Motor neuron (in vitro differentiated cells): ENCODE measurements at places on chromosomes 4 and X.
A peak's percentile ranks its signal among the peaks of the same experiment; 100 is the strongest.

DNA sequence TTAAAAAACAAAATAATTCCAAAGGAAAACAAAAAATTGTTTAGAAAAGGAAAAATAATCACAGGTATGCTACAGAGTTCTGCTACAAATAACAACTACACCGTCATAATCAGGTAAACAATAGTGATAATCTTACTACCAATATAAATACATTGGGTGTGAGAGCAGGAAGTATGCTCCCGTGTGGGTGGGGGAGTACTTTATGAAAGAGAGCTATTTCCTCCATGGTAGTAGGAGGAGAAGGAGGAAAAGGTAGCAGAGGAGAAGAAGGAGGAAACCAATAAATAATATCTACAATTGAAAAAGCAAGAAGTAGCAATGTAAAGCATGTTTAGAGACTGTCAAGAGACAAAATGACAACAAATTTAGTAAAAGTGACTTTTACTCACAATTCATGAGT lies 35.1 kb downstream of the TEC start:
- ATAC-seq: no peak

- ATAC-seq: no peak
Observed at GRCh38 chr4:140048419-140048995, 105.5 kb downstream of the MAML3 start.

DNA sequence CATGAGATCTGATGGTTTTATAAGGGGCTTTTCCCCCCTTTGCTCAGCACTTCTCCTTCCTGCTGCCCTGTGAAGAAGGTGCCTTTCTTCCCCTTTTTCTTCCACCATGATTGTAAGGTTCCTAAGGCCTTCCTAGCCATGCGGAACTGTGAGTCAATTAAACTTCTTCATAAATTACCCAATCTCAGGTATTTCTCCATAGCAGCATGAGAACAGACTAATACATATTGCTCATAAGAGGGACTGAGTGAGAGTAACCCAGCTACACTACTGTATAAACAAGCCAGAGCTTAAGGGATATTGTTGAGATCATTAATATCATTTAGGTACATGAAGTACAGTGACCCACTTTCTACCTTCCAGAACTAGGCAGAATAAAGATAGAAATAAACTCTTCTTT lies 102.9 kb downstream of the TEX13A start:
- ATAC-seq: no peak

DNA sequence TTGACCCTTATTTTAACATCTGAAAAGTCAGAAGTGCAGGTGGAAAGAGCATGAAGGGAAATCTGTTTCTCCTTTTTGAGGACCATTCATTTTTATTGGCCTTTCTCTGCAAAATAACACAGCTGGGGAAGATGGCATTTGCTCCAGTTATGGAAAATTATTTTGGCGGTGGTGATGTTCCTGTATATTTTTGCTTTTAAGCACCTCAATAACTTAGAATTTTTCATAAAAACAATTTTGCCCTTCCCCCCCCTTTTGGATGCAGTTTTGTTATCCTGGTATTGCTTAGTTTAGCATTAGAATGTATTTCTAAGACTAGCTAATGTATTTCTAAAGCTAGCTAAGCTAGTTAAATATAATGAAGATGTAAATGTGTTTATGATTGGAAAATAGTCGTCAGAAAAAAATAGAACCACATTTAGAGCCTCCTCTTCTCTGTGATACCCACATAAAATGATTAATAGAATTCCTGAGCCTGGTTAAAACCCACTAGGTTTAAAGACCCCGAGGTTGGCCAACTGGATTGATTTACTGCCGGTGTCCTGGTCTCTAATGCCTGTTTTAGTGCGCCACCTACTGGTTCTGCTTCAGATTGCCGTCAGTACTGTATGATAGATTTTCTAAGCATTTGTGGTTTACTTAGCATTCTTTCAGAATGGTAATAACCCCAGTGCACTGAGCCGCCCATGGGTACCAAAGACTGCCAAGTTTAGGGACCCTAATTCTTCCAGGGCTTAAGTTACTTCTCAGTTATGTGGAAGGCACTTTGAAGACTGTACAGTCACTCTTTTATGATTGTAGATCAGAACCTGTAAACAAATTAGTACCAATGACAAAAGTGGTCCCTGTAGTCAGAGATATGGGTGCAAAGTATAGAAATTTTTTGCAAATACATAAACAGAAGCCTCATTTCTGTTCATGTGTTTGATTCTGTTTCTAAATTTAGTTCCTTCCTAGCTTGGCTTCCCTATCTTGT lies 11.4 kb downstream of the KLF3 start:
- peak; percentile 2 for ATAC-seq

DNA sequence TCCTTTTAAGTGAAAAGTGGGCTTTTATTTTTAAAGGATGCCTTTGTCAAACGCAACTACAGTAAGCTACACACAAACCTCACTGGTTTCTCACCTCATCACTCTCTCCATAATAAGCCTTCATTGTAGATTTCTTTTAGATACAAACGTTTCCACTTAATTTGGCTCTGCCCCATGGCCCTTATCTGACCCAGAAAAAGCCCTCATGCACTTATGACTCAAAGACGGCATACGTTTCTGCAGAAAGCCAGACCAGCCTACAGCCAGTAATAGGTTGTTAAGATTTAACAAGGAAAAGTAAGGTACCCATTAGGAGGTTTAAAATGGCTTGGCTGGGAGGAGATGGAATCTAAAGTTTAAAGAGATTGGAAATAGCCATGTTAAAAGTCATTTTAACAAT lies 914.6 kb upstream of the INTU start:
- ATAC-seq: no peak

DNA sequence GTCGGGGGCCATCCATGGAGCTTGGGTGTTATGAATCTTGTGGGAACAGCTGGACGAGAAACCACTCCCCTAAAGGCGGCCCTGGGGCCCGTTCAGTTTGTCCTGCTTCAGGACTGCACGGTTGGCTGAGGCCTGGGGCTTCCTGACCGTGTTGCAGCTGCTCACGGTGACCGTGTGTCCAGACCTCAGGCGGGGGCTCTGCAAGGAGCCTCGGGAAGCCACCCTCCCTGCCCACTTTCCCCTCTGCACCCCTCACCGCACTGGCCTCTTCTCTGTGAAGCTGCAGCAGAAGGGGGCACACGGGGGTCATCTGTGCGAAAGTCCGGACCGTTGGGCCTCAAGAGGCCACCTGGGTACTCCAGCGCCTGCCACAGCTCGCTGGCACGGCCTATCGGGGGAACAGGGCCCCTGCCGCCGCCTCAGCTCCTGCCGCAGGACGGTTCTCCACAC lies 29.4 kb downstream of the UVSSA start:
- no peak for ATAC-seq

- ATAC-seq: no peak
Observed at GRCh38 chr4:74897386-74897785, 35.5 kb upstream of the PARM1 start.

DNA sequence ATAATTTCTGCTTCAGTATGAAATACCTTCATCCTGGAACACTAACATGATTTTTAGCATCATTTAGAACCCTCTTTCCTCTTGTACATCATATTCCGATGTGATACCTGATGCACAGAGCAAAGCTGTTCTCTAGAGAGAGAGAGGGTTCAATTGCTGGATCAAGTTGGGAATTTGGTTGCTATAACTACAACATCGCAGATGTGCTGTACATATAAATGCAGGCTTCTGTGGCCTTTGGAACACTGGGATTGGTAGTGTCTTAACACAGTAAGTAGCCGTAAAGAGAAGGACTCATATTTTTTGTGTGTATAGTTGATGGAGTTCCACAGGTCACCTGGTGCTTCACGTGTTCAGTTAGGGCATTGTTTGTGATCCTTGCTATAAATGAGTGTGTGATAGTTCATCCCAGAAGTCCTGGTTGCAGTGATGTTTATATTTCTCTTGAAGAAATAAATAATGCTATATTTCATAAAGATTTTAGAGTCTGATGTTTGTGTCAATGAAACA lies 119.2 kb downstream of the RAPGEF2 start:
- peak; percentile 67 for ATAC-seq

- ATAC-seq: no peak
Observed at GRCh38 chr4:118918388-118918787, 29.7 kb downstream of the SYNPO2 start.

DNA sequence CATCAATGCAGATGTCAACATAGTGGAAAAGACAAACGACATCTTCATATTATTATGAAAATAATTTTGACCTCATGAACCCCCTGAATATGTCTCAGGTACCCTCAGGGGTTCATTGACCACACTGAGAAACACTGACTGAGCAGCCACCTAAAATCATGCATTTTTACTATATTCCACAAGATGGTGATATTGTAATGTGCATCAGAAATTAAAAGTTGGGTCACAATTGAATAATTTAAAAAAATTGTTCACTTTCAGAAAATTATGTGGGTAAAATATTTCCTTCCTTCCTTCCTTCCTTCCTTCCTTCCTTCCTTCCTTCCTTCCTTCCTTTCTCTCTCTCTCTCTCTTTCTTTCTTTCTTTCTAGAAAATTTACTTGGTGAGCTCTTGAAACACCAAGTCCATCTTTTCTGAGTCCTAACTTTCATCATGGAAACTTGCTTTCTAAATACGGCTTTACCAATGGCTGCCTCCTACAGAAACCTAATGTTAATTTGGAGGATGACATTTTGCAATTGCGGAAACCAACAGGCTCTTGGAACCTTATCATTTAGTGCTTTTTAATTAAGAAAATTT lies 103.6 kb downstream of the RTL3 start:
- no peak for ATAC-seq

- no peak for ATAC-seq
Observed at GRCh38 chr4:154564311-154564710, 1.5 kb downstream of the FGB start.

GRCh38 chr4:151012820-151013219 lies 2.3 kb downstream of the LRBA start:
- no peak for ATAC-seq

- no peak for ATAC-seq
Observed at GRCh38 chrX:57070185-57070984, 51.0 kb downstream of the SPIN2B start.

DNA sequence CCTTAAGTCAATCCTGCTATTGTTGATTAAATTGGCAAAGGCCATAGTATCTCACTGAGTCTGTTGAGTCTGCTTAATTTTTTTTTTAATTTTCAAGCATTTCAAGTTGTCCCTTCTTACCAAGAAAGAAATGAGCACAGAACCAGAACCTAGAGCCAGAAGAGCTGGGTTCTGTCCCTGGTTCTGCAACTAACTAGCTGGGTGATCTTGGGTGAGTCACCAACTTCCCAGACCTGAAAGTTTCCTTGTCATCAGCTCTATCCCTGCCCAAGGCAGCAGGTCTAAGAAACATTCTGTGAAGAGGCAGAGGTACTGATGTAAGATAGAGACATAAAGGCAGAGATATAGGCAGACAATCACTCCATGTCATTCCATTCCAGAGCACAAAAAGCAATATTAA lies 17.3 kb downstream of the TEC start:
- no peak for ATAC-seq

DNA sequence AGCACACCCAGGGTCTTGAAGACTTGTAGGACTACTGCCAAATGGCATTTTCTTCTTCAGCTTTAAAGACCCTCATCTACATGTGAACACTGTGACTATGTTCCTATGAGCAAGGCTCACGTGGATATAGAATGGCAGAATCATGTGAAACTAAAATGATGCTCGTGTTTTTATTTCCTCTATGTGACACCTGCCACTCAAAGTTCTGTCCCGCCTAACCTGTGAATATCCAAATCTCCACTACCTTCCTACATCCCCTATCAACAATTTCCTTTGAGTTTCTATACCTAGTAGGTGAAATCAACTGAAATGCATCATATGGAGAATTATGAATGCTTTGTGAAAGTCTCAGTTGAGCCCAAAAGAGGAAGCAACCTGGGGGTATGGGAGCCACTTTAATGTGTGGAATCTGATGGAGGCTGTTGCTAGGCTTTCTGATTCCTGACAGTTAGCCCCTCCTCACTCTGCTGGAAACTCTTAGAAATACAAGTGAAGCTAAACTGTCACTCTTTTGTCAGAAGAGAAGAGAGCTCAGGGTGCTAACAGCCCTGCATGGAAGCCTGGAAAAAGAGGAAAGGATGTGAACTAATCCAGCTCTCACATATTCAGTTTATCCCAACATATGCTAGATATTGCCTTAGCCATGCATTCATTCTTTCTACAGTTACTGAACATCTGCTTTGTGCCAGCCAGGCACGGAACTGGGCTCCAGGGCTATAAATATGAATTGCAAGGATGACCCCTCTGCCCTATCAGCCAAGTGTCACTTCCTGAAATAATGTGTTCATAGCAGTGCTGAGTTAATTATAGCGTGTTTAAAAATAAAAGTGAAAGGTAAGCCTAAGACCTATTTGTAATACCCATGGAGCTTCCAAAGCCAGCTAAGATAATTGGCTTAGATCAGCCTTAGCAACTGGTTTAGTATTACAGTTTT lies 11.0 kb downstream of the LHFPL1 start:
- no peak for ATAC-seq

DNA sequence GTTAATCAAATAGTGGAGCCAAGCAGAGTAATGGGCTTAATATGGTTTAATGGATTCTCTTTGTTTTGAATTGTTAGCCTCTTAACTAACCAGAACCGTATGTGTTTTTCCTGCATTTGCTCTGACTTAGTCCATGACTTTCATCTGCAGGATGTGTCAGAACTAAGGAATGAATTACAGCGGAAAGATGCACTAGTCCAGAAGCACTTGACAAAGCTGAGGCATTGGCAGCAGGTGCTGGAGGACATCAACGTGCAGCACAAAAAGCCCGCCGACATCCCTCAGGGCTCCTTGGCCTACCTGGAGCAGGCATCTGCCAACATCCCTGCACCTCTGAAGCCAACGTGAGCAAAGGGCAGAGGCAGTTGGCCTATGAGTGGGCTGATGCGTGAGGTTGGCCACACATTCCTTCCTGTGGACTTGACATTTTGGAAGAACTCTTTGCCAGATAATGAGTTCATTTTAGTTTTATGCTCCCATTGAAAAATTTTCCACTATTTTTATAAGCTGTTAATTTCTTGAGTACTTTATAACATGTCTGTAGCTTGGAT lies 9.1 kb downstream of the MED28 start:
- ATAC-seq: no peak

GRCh38 chr4:23114538-23114937 lies 421.8 kb downstream of the GBA3 start:
- ATAC-seq: no peak

DNA sequence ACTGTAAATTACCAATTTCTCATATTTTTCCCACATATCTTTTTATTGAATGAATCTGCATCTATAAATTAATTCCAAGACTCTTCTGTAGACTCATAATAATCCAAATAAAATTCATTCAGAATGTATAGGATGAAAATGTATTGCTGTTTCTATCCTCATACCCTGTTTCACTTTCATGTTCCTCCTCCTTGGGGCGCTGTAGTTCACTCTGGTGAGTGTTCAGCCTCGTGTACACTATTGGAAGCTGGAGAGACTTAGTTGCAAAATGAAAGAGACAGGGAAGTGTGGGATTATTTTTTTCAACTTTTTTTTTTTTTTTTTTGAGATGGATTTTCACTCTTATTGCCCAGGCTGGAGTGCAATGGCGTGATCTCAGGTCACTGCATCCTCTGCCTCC lies 296.1 kb downstream of the TLL1 start:
- ATAC-seq: no peak

- no peak for ATAC-seq
Observed at GRCh38 chr4:6446130-6446482, 26.3 kb downstream of the PPP2R2C start.
